ENCODE measurements at places on chromosomes 4 and X. TPM values are rescaled to one million over a fixed set of nuclear protein-coding genes. Genes with fewer than 3 reads are reported as not detected.

DNA sequence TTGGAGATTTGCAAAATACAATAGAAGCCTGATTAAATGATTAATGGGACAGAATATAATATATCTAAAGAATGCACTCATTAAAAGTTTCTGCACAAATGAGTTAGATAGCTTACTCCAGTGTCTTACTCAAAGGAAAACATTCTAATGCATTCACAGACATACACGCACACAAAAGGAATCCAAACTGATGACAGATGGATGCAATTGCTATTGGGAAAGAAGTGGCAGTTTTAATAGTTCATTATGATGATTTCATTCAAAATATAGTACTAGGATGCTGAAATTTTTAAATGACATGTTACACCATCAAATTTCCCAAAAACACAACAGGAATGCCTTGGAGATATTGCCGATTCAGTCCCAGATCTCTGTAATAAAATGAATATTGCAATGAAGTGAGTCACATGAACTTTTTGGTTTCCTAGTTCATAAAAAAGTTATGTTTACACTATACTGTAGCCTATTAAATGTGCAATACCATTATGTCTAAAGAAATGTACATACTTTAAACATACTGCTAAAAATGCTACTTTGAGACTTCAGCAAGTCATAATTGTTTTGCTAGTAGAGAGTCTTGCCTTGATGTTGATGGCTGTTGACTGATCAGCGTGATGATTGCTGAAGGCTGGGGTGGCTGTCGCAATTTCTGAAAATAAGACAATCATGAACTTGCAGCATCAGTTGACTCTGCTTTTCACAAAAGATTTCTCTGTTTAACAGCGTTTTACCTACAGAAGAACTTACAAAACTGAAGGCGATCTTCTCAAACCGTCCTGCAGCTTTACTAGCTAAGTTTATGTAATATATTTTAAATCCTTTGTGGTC is 45.6 kb downstream of the BBS12 start:
- no peak for DNase-seq

DNA sequence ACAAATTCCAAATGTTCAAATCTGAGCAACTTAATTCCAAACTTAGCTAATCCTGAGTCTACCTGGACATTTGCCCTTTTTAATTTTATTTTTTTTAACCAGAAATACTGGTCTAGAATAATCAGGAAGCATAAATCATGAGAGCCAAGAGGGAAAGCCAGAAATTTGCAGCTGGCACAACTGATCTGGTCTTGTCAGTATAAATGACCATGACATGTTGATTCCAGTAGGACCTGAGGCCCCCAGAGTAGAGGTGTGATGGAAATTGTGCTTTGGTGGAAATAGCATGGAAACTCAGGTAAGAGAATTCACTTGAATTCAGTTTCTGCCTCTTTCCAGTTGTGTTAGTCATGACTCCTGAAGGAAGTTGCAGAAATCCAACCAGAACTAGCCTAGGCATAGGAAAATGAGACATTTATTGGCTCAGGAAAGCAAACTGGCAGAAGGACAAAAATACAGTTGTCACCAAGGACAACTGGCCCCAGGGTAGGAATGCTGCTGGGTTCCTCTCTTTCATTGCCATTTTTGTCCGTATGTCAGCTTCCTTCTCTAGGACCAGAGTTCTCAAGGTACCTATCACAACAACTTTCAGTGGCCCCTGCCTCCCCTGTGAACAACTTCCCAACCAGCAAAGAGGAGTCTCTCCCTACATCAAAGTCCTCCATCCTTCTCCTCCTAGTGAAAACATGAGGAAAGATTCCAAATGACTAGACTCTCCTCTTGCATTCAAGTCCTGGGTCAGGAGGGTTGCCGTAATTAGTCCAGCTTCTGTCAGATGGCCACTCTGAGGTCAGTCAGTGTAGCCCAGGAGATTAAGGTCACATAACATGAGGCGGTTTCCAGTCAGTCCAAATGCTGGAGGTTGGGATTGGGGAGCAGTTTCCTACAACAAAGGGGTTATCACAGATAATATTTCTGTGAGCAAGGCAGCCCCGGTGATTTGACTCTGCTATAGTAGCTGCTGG is 29.3 kb upstream of the MYOZ2 start:
- no peak for DNase-seq

DNA sequence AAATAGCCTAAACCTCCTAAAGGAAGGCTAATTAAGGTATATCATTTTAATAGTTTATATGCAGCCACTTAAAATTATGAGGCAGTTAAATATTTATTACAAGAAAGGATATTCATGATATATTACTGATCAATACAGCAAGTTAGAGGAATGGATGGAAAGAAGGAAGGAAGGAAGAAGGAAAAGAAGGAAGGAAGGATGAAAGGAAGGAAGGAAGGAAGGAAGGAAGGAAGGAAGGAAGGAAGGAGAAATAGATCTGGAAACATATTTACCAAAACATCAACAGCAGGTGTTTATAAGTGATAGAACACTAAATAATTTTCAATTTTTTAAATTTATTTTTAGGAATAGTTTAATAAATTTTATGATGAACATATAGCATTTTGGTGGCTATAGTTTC is 17.5 kb downstream of the SLC7A11 start:
- DNase-seq, result no peak

- no peak for DNase-seq
Measured at GRCh38 chrX:77447653-77448569, 722 bp downstream of the FGF16 start.

CITED1 gene
- total RNA-seq, result 0.52 TPM

DNA sequence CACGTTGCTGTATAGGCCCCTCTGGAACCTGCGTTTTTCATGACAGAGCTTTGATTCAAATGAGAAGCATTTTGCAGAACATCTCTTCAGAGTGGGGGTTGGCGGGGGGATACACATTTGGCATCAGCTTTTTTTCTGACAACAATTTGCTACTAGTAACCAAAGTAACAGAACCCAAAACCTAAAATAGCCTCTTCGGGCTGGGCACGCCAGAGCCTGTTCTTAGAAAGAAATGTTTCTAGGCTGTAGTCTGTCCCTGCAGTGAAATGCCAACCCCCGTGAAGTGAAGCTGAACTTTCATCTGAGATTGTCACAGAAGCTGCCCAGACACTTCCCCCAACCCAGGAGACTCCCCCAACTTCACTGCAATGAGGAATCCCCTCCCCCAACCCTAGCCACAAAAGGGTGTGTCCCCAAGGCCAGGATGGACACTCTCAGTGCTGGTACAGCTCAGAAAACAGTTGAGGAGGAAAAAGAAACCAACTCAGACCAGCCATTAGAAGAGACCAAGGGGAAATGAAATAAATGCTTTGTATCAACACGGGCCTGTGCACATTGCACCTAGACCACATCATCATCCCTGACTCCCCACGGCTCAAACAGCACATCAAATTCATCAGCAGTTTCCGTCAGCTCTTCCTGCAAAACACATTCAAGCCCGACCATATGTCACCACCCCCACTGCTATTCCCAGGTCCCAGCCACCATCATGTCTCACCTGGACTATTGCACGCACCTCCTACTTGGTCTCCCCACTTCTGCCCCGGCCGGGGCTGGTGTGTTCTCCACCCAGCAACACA is 8.4 kb upstream of the MAN2B2 start:
- DNase-seq, result no peak

- DNase-seq, result no peak
Measured at GRCh38 chr4:3777669-3778068, 11.5 kb downstream of the ADRA2C start.

- DNase-seq, result no peak
Measured at GRCh38 chr4:154984148-154984547, 203.1 kb downstream of the RBM46 start.

PITX2 gene
- total RNA-seq, result 0.33 TPM

DNA sequence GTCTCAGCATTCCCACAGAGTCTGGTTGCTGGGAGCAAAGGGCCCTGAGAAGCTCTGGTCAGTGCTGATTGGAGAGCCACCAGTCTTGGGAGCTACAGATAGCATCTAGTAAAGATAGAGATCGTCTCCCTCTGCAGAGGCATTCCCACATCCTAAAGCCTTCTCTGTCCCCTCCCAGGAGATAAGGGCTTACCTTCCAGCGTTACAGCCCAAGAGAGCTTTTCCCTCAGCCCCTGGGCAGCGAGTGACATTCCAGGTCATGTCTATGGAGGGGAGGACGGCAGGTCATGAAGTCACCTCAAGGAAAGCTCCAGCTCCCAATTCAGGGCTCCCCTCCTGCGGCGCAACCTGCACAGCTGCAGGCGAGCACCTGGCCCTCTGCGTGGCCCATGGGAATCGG is 29.9 kb downstream of the CLDN34 start:
- no peak for DNase-seq

GRCh38 chrX:103656617-103657016 is 27.8 kb downstream of the TCEAL1 start:
- no peak for DNase-seq

GRCh38 chr4:158333820-158334219 is 123.5 kb downstream of the TMEM144 start:
- DNase-seq, result no peak

HPGDS gene
- 8.0 TPM for total RNA-seq

MAGEA11 gene
- total RNA-seq, result 0.05 TPM

RAB40A gene
- 0.09 TPM for total RNA-seq

DNA sequence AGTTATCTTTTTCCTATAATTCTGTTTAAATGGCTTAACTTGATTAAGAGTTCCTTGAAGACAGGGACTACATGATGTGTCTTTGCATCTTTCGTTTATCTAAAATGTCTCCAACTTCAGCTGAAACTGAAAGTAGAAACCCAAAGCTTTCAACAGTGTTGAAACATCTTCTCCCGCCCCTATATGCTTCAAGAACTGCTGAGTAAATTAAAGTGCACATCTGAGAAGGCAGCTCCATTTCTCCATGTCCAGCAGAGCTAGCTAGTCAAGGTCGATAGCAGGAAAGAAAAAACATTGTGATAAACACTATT is 185.7 kb upstream of the TBL1X start:
- DNase-seq, result no peak

GRCh38 chr4:113300471-113300928 is 251.0 kb downstream of the ANK2 start:
- no peak for DNase-seq

GRCh38 chr4:70704215-70704930 is 16.0 kb downstream of the UTP3 start:
- DNase-seq, result no peak

GRCh38 chrX:13239272-13239671 is 80.6 kb downstream of the ATXN3L start:
- no peak for DNase-seq

Data from thymus (tissue), 14 donors.